ENCODE measurements at places on chromosomes 6 and 20.

DNA sequence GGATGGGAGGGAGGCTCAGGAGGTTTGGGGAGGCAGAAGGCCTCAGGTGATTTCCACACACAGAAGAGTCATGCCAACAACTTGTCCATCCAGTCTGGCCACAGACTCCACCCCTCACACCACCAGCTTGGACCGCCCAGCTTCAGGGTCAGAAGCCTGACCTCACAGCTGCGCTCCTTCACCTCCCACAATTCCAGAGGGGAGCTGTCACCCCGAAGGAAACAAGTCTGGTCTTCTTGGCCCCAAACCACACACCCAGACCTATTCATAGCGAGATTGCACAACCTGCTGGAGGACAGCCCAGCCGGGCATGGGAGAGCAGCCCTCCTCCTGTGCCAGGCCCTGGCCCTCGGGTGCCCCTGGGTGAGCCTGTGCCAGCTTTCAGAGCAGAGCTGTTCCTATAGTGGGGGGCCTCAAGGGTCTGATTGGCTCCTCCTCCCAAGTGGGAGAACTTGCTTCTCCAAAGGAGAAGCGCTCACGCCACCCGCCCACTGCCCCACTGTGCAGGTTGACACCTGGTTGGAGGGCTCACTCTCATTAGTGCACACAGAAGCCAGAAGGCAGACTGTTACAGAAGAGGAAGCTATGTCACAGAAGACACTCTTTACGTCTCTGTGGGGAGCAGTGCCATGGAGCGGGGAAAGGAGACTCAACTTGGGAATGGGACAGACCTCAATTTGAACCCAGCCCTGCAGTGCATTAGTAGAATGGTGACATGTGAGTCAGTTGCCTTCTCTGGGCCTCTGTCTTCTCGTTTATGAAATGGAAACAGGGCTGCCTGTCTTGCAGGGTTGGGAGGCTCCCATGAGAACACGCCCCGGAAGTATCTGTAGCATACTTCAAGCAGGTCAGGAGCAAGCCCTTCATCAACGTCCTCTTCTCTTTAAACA lies 128.8 kb downstream of the FOXO3 start:
- DNase-seq = peak; percentile 99

DNA sequence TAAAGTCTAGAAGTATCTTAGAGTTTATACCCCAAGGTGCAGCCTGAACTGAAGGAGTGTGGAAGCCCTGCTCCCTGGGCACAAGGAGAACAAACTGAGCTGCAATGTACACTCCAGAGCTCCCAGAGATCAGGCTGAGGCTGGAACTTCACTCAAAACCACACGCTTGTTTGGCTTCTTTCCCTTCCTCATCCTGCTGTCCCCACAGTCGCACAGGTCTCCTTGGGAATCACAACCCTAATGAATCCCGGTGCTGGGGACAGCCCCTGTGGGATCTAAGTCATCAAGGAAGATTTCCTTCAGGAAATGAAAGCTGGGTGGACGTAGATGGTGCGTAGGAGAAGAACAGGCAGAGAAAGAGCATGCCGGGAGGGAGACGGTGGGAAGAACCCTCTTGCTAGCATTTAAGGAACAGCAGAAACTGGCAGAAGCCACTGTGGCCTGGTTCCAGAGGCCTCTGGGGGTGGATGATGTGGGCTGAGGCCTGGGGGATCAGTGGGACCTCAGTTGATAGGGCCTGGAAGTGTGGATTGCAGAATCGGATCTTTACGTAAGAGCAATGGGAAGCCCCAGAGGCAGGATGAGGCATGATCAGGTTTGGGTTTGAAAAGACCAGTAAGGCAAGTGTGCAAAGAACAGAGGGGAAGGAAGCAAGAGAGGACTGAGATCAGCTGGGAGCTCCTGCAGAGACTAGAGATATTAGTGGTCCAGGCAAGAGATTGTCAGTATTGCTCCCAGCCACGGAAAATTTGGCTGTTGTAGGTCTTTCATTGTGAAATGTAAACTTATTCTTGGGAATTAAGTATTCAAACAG lies 21.4 kb downstream of the CYP24A1 start:
- no peak for DNase-seq

GRCh38 chr6:75266716-75267291 lies 17.8 kb downstream of the TMEM30A start:
- peak; percentile 79 for DNase-seq

DNA sequence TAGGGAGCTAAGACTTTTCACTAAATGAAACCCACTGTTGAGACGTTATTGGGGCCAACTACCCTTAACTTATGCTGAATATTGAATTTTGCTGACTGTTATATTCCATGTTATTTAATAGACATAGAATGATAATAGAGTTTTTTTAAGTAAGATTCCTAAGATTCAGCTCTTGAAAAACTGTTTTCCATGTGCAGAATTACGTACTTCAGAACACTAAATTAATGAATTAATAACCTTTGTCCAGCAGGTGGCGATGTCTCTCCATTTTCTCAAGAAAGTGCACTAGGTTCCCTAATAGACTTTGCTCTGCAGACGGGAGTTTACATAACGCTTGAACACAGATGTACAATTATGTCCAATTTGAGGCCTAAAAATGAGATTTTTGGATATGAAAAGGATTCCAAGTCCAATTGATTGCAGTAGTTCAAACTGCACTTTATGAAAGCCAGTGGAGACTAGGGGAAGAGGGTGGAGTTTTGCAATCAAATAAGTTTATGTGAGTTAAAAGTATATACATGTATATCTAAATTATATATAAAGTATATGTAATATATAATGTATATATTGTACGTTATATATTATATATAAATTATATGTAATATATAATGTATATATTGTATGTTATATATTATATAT lies 282.1 kb downstream of the UST start:
- DNase-seq = peak; percentile 97

- peak; percentile 87 for DNase-seq
Measured at GRCh38 chr6:5205877-5206850, 54.6 kb downstream of the LYRM4 start.

- DNase-seq = no peak
Measured at GRCh38 chr6:122676688-122677087, 66.5 kb downstream of the PKIB start.

- peak; percentile 40 for DNase-seq
Measured at GRCh38 chr6:136103763-136104311, 146.3 kb downstream of the MTFR2 start.

DNA sequence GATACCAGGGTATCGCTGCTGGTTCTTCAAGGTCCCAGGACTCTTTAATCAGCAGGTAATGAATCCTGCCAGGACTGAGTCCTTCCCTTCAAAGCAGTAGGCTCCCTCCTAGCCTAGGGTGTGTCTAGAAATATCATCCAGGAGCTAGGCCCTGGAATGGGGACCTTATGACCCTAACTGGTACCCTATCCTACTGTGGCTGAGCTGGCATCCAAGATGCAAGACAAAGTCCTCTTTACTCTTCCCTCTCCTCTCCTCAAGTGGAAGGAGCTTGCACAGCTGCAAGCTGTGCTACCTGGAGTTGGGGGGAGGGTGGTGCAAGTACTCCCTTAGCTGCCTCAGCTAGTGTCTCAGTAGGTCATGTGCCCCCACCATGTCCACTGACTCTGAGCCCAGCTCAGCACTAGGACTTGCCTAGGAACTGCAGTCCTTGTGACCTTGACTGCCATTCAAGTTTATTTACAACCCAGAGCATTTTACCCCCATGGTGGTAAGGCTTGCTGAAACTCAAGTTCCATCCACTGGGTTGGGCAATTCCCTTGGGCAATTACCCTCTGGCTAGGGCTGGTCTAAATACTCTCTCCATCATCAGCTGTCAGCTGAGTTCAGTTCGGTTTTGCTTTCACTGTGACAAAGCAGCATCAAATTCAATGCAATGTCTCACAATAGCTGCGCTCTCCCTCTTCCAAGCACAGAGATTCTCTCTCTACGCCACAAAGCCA lies 48.4 kb upstream of the TOP1 start:
- peak; percentile 41 for DNase-seq

DNA sequence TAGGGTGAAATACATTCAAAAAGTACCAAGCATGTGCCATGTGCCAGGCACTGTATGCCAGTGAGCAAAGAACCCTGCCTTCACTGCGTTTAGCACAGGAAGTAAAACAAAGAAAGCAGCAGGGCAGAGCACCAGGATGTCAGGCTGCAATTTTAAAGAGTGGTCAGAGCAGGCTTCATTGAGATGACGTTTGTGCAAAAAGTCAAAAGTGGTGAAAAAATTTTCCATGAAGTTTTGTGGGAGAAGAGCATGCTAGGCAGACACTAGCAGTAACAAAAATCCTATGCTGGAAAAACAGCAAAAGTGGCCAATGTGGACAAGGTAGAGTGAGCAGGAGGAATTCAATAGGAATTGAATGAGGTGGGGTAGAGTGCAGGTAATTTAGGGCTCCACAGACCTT lies 31.3 kb downstream of the AKIRIN2 start:
- DNase-seq = no peak

DNA sequence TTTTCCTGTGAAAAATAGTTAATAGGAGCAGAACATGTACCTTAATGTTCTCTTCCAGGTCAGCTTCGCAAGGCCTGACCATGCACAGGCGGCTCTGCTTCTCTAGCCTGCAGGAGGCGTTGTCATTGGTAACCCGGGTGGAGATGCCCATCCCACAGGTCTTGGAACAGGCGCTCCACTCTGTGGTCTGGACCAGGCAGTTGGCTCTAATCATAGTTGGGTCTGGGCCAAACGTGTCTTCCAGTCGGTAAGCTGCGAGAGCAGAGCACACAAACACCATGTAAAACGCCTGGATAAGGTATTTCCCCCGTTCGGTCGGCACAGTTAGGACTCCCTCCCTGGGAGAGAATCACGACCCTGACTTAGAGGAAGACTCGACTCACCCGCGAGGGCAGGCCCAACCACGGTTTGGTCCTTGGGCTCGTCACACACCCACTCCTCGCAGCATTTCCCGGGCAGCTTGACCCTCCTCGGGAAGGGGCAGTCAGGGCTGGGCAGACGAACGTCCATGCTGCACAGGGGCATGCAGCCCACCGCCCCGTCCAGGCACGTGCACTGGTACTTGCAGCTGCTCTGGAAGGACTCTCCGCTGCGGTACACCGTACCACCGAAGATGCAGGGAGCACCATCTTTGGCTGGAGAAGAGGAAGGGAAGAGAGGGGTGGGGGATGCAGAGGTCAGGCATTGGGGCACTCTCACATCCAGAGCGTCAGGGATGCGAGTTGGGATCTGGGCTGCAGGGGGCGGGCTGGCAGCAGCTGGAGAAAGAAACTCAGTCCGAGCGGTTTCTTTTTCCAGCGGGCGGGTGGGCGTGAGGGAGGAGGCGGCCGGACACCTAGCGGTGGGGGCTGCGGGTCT lies 1.0 kb downstream of the CCN2 start:
- DNase-seq = peak; percentile 95
